HAP-1 (cell line): ENCODE measurements at places on chromosomes 13 and 19.

GRCh38 chr19:44820648-44821609, 12.0 kb downstream of the BCAM start:
- DNase-seq = no peak

GRCh38 chr19:16377521-16377920, 52.9 kb downstream of the KLF2 start:
- DNase-seq = no peak

- DNase-seq = no peak
Measured at GRCh38 chr13:95509521-95510310, 42.8 kb upstream of the CLDN10 start.

DNA sequence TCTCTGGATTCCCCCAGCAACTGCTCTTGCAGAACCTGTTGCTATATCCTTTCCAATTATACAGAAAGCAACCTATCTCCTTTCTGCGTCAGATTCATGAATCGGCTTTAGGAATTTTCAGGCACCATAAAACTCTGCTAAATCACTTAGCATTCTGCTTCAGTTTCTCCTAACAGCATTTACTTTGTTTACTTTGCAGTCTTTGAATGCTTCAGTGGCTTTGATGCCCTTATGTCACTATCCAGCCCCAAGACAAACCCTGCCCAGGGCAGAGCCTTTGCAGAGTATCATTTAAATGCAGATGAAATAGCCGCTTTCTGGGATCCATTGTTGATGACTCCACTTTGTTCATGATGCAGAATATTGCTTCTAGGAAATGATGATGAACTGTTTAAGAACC, 43.1 kb downstream of the SLITRK1 start:
- peak; percentile 90 for DNase-seq

- DNase-seq = no peak
Measured at GRCh38 chr13:42750794-42751193, 30.6 kb upstream of the FAM216B start.

DNA sequence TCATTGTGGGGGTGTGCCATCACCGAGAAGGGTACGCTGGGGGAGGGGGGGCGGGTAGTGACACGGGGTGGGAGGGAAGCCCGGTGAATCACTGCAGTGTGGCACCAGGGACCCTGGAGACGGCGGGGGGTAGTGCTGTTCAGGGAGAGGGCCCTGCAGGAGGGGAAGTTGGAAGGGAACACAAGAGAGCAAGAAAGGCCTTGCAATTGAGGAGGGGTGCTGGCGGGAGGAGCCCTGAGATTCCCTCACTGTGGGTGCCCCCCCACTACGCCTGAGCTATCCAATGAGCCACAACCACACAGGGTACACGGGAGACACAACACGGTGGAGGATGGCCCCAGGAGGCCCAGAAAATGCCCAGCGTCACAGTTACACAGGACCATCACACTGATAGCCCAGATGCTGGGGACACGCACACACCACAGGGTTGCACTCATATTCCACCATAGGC, 516 bp upstream of the ATP1A3 start:
- no peak for DNase-seq

DNA sequence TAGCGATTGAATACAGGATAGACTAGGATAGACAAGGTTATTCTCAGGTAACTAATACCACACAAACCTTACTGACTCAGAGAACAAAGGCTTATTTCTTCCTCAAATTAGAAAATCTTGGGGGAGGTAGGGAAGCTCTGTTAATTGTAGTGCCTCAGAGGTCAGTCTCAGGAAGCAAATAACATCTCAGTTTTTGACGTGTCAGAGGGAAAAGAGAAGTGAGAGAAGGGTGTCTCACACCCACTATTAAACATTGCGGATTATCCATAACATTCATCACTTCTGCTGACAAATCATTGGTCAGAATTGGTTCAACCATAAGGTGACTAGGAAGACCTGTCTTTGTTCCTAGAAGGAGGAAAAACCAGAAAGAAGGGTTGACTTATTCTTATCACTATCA, 579.4 kb upstream of the MIR17HG start:
- no peak for DNase-seq

- DNase-seq = no peak
Measured at GRCh38 chr13:74168263-74168675, 34.1 kb upstream of the KLF12 start.
